DND-41 (cell line): ENCODE measurements at places on chromosomes 13 and 19.

DNA sequence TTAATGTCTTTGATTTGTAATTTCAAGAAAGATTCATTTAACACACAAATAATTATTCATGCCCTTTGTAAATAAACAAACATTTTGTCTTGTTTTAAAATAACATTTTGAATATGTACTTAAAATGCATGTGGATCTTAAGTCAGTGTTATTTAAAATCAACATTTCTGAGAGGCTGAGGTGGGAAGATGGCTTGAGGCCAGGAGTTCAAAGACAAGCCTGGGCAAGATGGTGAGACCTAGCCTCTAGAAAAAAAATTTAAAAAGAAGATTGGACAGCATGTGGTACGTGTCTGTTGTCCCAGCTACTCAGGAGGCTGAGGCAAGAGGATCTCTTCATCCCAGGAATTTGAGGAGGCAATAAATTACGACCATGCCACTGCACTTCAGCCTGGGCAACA lies 1268.2 kb downstream of the SLITRK1 start:
- no peak overlapping the region for H3K27ac ChIP-seq
- DNase-seq, result no peak
- no peak overlapping the region for H3K4me3 ChIP-seq
- H3K36me3 ChIP-seq, result no peaks in the 10 kb centered on the region

DNA sequence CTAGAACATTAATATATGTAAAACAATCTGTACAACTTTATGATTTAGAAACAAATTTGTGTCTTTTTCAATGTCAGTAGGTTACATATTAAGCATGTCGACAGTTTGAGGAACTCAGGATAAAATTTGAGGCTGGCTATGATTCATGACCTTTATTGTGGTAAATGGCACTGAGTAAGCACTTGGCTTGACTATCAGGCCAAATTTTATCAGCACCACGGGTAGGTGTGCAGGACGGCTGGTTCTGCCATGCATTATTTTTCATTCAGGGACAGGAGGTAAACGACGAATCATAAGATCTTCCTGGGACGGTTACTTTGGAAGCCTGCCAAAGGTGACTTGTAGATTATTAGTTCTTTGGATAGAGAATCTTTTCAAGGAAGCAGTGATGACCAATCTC lies 19.9 kb upstream of the CYP4F8 start:
- no peaks in the 10 kb centered on the region for H3K36me3 ChIP-seq
- H3K27ac ChIP-seq, result no peak overlapping the region
- no peak overlapping the region for H3K4me3 ChIP-seq
- H3K4me1 ChIP-seq, result no peaks in the 10 kb centered on the region
- no peaks in the 10 kb centered on the region for H3K27me3 ChIP-seq

DNA sequence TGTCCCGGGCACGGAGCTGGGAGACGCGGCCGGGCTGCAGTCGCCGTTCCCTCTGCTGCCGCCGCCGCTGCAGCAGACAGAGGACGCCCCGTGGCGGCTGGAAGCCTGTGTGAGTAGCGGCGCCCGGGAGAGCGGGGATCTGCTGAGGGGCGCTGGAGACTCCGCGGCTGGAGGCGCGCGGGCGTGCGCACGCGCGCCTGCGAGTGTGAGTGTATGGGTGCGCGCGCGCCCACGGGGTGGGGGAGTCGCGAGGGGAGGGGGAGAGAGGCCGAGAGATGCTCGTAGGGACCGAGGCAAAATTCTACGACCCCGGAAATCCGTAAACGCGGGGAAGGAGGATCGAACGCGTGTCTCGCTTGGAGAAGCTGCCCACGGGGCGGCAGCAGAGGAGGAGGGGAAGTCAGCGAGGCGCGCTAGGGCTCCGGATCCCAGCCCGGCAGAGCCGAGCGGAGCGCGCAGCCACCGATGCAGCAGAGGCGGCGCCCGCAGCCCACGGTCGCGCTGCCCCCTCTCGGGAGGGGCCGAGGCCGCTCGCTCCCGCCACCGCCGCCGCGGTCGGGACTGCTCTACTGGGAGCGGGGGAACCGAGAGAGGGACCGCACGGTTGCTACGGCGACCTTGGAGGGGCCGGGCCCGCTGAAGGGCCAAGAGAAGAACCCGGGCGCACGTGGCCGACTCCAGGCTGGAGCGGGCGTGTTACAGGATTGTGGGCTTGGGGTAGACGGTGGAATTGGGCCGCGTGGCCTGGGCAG lies at the start of gene ENOX1:
TSS of gene ENOX1 (minus strand) at position 207 of the 752 bp plus-strand sequence.
- H3K4me3 ChIP-seq, result no peak within 1 kb of the TSS
- peaks cover 3% of the 10 kb centered on the region for H3K27me3 ChIP-seq
- no peaks in the 10 kb centered on the region for H3K4me1 ChIP-seq

DNA sequence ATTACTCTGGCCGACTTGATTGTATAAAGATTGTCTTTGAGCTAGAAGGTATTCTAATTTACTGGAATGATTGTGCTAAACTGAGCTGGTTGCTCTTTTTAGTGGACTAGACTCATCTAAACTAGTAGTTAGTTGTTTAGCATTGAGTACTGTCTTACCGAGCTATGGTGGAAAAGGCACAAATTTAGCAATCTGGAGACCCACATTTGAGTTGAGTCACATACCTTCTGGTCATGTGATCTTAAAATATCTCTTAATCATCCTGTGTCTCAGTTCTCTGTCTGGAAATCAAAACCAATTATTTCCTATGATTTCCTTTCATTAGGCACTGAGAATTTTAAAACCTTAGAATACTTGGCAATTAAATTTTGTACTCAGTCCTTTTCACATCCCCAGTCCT lies 349.5 kb downstream of the IRS2 start:
- H3K27ac ChIP-seq, result no peak overlapping the region
- no peak for DNase-seq
- no peak overlapping the region for H3K4me3 ChIP-seq
- H3K4me1 ChIP-seq, result no peaks in the 10 kb centered on the region
- peaks cover 21% of the 10 kb centered on the region; the same call in 1 of the 2 replicates for H3K36me3 ChIP-seq
- no peaks in the 10 kb centered on the region for H3K27me3 ChIP-seq

GRCh38 chr13:53642306-53642705 lies 613.7 kb downstream of the OLFM4 start:
- DNase-seq, result no peak
- no peak overlapping the region for H3K4me3 ChIP-seq
- H3K27me3 ChIP-seq, result no peaks in the 10 kb centered on the region

DNA sequence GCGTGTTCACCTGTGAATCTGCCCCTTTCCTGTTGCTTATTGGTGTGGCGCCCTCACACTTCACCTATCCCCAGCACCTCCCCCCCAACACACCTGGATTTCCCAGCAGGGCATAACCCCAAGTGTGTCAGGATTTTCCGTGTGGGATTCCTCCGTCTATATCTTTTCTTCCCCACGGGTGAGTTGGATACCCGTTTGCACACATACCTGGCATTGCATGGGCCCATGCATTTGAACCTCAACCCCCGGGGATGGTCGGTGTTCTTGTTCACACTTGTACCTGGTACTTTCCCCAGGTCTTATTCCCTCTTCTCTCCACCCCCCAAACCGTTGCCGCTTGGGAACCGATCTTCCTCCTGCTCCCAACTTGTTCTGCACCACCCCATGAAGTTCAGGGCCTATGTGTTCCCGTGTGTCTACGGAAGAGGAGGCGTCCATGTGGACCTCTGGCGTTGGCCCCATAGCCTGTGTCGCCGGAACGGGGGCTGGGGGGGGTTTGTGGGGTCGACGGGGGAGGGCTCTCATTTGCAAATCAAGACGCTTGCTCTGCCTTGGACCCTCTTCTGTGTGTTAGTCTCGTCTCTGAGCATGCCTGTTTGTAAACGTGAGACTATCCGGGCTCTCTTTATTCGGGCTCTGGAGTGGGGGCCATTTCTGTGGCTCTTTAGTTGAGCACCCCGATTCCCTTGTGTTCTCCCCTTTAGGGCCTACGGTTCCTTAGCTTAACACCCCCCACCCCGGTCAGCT lies 1.7 kb downstream of the PRR12 start:
- H3K27me3 ChIP-seq, result no peaks in the 10 kb centered on the region
- H3K4me3 ChIP-seq, result peak overlapping the region; percentile 100; the same call in 1 of the 2 replicates
- H3K36me3 ChIP-seq, result peaks cover 49% of the 10 kb centered on the region
- peak; percentile 42 for DNase-seq
- H3K27ac ChIP-seq, result peak overlapping the region; percentile 93
- H3K4me1 ChIP-seq, result peaks cover 23% of the 10 kb centered on the region

DNA sequence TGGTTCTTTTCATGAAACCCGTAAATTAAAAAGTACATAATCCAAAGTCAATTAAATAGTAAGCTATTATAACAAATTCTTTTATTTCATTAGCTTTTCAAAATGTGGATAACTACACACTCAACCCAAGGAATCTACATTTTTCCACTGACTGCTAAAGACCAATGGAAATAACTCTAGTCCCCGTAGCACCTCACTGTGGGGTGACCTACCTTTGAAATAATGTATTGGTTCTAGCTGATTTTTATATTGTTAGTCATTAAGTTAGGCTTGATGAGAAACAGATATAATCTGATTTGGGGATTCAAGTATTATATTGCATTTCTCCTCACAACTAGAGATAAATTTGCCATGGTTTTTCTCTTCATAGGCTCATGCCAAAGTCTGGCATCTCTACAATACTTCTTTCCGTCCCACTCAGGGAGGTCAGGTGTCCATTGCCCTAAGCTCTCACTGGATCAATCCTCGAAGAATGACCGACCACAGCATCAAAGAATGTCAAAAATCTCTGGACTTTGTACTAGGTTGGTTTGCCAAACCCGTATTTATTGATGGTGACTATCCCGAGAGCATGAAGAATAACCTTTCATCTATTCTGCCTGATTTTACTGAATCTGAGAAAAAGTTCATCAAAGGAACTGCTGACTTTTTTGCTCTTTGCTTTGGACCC lies 37.3 kb downstream of the KL start:
- no peak overlapping the region for H3K4me3 ChIP-seq
- no peaks in the 10 kb centered on the region for H3K36me3 ChIP-seq
- DNase-seq, result no peak
- no peaks in the 10 kb centered on the region for H3K27me3 ChIP-seq
- H3K27ac ChIP-seq, result no peak overlapping the region

GRCh38 chr13:51405176-51405575 lies 47.7 kb downstream of the INTS6 start:
- H3K27me3 ChIP-seq, result no peaks in the 10 kb centered on the region
- DNase-seq, result no peak
- H3K4me1 ChIP-seq, result no peaks in the 10 kb centered on the region
- no peak overlapping the region for H3K4me3 ChIP-seq
- no peak overlapping the region for H3K27ac ChIP-seq
- H3K36me3 ChIP-seq, result peaks cover 10% of the 10 kb centered on the region; the same call in 1 of the 2 replicates

DNA sequence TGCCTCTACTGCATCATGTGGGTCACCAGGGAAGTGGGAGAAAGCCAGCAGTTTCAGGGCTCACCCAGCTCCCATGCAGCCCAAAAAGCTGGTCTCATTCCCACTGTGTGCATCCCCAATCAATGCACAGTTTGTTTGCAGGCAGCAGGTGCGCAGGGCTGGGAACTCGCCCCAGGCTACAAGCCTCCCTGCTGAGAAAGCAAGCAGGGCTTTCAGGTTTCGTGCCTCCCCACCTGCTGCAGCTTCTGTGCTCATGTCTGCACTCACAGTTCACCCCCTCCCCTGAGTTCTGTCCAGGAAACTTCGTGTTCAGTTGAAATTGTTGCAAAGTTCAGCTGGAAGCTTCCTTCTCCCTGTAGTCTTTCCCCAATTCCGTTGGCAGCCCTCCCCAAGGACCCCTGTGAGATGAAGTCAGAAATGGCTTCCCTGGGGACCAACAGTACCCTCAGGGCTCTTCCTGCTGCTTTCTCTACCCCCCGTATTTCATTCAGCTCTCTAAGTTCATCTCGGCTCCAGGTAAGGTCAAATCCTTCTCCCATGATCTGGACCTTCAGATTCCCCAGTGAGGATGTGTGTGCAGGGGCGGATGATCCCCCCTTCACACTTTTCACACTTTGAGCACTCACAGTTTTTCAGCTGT lies 10.3 kb upstream of the KLK3 start:
- no peak overlapping the region for H3K4me3 ChIP-seq
- DNase-seq, result no peak
- peaks cover 4% of the 10 kb centered on the region for H3K27me3 ChIP-seq
- no peak overlapping the region for H3K27ac ChIP-seq
- no peaks in the 10 kb centered on the region for H3K4me1 ChIP-seq

DNA sequence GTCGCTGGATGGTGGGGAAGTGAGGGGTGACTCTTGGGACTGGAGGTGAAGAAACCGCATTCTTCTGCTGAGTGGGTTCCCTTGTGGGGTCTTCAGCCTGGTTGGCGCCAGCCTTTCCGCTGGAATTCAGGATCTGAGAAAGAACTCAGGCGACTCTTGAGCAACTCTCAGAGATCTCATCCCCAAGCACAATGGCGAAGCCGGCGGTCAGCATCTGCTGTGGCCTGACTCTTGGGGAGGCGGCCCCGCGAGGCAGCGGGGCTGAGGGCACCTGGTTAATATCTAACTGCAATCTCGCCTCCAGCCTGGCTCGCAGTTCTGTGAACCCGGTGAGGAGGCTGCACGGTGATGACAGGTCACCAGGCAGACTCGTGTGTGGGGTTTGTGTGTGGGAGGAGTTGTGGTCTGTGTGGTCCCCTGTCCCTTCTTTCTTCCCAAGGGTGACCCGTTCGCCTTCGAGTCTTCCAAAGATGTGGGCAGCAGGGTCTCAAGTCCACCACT lies 883 bp downstream of the ZNF441 start:
- no peaks in the 10 kb centered on the region for H3K27me3 ChIP-seq
- H3K4me1 ChIP-seq, result peaks cover 25% of the 10 kb centered on the region
- peak overlapping the region; percentile 79 for H3K4me3 ChIP-seq

DNA sequence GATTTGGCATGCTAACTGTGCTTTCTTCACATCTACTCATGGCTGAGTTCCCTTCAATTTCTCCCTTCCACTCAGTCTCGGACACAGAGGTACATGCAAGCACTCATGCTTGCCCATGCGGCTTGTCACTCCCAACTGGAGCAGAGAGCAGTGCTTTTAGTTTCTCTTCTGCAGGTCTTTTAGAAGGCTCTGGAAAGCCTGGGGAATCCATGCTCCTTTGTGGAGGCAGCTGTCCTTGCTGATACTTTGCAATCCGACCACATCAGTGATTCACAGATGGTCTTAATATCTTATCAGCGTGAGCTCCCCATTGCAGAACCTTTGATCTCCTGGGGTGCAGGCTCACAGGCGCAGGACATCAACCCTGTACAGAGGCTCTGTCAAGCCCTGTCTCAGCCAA lies 203.9 kb downstream of the COL4A1 start:
- DNase-seq, result no peak
- H3K27ac ChIP-seq, result no peak overlapping the region
- no peaks in the 10 kb centered on the region for H3K27me3 ChIP-seq
- H3K36me3 ChIP-seq, result no peaks in the 10 kb centered on the region
- H3K4me1 ChIP-seq, result peaks cover 5% of the 10 kb centered on the region
- no peak overlapping the region for H3K4me3 ChIP-seq

GRCh38 chr19:44303976-44304568 lies 753 bp downstream of the ZNF235 start:
- peaks cover 32% of the 10 kb centered on the region for H3K36me3 ChIP-seq
- H3K27ac ChIP-seq, result peak overlapping the region; percentile 72
- H3K27me3 ChIP-seq, result no peaks in the 10 kb centered on the region
- peak overlapping the region; percentile 43; the same call in 1 of the 2 replicates for H3K4me3 ChIP-seq
- H3K4me1 ChIP-seq, result peaks cover 18% of the 10 kb centered on the region

- H3K27me3 ChIP-seq, result no peaks in the 10 kb centered on the region
- no peaks in the 10 kb centered on the region for H3K36me3 ChIP-seq
- no peak overlapping the region for H3K4me3 ChIP-seq
- DNase-seq, result no peak
- no peaks in the 10 kb centered on the region for H3K4me1 ChIP-seq
Measured at GRCh38 chr13:106063591-106064313, 471.7 kb downstream of the EFNB2 start.
